ENCODE measurements at places on chromosomes 16 and 17.

DNA sequence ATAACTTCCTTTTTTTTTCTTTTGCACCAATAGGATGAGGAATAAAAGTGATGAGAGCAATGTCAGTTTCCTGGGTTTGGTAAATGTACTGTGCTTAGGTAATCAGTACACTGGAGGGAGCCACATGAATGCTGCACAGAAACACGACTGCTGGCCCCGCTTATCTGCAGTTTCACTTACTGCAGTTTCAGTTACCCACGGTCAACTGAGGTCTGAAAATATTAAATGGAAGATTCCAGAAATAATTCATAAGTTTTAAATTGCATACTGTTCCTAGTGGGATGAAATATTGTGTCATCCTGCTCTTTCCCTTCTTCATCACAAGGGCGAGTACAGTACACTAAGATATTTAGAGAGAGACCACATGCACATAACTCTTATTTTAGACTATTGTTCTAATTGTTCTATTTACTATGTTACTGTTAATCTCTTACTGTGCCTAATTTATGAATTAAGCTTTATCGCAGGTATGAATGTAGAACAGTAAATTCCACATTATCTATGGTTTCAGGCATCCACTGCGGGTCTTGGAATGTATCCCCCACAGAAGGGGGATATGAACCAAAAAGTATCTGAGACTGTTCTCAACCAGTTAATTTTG is 6.4 kb upstream of the LGALS3BP start:
- peaks cover 12% of the 10 kb centered on the region for H3K4me1 ChIP-seq
- H3K27ac ChIP-seq = no peak overlapping the region
- no peak for DNase-seq
- H3K27me3 ChIP-seq = no peaks in the 10 kb centered on the region
- no peak overlapping the region for H3K4me3 ChIP-seq
- H3K36me3 ChIP-seq = peaks cover 5% of the 10 kb centered on the region

DNA sequence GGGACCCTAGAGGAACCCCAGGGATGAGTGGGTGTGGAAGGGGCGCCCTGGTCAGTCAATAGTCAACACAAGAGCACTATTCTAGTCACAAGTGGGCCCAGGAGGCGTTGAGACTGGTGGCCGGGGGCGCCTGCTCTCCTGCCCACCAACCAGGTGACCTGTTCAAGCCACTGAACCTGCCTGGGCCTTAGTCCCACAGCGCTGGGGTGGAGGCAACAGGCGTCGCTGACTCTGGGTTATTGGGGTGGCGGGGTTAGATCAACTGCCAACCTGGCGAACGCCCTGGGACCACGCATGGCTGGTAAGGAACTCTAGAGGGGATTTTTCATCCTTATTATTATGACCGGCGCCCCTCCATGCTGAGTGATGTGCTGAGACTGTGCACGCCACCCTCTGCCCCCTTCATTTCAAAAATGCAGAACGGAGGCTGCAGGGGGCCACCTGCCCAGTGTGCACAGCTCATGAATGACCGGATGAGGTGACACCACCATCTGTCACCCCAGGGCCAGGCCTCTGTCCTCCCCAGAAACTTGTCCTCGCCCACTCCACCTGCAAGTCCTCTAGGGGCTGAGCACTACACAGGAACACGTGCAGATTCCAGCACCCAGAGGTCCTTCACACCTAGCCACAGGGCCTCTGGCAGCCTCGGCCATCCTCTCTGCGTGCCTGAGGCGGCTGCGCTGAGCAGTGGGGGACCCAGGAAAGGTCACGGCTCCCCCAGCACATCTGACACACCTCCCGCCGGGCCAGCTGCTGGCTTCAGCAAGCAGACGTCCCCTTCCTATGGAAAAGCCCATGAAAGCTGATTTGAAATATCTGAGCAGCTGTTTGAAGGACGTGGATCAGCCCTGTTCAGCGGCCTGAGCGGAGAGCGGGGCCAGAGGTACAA is 51.6 kb upstream of the DNAH17 start:
- no peaks in the 10 kb centered on the region for H3K27me3 ChIP-seq
- H3K27ac ChIP-seq = peak overlapping the region; percentile 81
- DNase-seq = no peak
- peak overlapping the region; percentile 9 for H3K4me3 ChIP-seq
- H3K4me1 ChIP-seq = peaks cover 26% of the 10 kb centered on the region

DNA sequence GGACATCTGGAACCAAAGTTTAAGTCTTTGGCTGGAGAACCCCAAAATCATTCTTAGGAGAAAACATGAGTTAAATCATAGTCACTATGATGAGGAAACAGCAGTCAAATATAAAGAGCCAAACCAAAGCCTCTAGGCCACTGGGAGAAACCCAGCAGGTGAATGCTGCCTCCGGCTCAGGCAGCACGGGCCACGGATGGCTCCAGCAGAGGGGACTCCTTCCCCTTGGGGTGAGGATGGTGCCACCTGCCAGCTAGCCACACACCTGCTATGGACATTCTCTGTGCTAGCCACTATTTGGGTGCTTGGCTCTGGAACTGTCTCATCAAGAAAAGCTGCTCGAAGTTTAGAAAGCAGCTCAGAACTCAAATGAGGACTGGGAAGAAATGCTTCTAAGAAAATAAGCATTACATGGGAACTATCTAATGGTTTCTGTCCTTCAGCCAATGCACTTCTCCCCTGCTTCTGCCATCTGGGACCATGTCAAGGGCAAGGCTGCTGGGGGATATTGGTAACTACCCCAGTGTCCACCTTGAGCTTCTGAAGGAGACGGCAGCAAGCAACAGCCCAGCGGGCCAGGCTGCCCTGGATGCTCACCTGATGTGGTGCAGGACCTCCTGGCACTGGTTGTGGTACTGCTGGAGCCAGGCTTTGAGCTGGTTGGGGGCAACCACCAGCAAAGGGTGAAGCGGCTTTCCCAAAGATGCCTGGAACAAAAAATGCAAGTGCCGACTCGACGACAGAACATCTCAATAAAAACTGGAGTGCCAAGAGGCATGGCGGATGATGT is 22.5 kb downstream of the ELAC2 start:
- peak overlapping the region; percentile 69 for H3K27ac ChIP-seq
- H3K27me3 ChIP-seq = no peaks in the 10 kb centered on the region
- H3K4me1 ChIP-seq = no peaks in the 10 kb centered on the region
- DNase-seq = no peak
- H3K36me3 ChIP-seq = peaks cover 54% of the 10 kb centered on the region
- H3K4me3 ChIP-seq = no peak overlapping the region

DNA sequence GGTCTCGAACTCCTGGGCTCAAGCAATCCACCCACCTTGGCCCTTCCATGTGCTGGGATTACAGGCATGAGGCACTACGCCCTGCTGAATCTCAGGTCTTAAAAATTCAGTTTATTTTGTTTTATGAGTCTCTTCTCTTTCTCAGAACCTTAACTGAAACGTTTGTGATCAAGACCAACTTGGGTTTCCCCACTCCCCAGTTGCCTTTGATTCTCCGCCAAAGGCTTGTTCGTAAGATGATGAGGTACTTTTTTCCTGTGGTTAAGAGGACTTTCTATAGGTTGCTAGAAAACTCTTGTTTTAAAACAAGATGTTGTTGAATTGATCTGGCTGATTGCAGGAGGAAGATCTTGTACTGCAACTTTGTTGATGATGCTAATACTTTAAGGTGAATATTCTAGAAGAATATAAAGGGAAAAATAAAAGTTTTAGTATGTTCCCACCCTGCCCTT is 11.7 kb downstream of the ABCC1 start:
- no peaks in the 10 kb centered on the region for H3K27me3 ChIP-seq
- H3K27ac ChIP-seq = peak overlapping the region; percentile 98
- peaks cover 59% of the 10 kb centered on the region for H3K4me1 ChIP-seq
- peak; percentile 73 for DNase-seq
- peak overlapping the region; percentile 77 for H3K4me3 ChIP-seq

DNA sequence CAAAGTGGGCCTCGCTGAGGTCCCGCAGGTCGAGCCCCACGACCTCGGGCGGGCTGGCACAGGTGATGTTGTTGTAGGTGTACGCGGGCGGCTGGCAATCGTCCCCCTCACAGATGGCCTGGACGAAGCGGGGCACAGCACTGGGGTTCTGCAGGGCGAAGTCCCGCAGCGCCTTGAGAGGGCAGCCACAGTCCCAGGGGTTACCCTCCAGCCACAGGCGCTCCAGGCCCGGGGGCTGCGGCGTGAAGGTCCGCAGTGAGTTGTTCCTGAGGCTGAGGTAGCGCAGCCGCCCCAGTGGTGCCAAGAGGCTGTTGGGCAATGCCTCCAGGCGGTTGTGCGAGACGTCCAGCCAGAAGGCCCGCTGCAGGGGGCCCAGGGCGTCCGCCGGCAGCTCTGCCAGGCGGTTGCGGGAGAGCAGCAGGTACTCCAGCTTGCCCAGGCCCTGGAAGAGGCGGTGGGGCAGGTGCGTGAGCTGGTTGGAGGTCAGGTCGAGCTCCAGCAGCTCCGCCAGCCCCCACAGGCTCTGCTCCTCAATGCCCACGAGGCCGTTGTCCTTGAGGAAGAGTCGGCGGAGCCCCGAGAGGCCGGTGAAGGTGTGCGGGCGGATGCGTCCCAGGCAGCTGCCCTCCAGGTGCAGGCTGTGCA is 2.8 kb downstream of the IGFALS start:
- no peak overlapping the region for H3K4me3 ChIP-seq
- DNase-seq = peak; percentile 8
- H3K4me1 ChIP-seq = peaks cover 5% of the 10 kb centered on the region
- peaks cover 6% of the 10 kb centered on the region for H3K36me3 ChIP-seq
- H3K27ac ChIP-seq = no peak overlapping the region

GRCh38 chr17:78774453-78774852 is 7.6 kb downstream of the CYTH1 start:
- DNase-seq = no peak
- peak overlapping the region; percentile 94 for H3K27ac ChIP-seq
- H3K4me3 ChIP-seq = peak overlapping the region; percentile 89
- H3K27me3 ChIP-seq = no peaks in the 10 kb centered on the region

DNA sequence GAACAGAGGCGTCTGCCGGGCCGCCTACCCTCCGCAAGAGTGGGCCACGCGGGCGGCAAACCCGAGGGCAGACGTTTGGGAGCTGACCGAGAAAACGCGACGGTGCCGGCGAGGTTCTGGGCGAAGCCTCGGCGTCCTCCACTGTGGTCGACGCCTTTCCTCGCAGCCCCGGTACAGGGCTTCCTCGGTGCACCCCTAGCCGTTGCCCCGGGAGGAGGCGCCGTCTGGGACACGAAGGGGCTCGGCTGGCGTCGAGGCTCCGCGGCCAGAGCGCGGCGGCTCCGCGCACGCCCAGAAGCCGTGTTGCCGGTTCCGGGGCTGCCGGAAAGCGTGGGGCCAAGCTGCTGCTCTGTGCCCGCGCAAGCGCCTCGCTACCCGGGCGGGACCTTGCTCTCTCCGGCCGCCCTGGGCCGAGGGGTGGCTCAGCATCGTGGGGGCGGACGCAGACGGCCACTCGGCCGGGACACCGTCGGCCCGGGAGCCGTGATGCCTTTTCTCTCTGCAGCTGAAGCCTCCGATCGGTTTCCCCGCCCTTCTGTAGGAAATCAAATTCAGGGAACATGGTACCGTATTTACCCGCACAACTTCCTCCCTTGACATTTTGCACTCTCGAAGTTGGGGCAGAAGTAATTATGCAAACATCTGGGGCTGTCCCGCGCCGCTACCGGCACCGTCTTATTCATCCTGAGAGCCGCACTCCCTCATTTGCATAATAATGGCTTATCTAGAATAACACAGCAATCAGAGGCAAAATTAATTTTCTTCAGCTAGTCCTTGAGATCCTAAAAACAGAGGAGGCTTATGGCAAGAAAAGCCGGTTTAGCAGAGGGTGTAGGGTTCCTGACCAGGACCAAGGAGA is 7.3 kb upstream of the CBX8 start:
- peaks cover 81% of the 10 kb centered on the region for H3K27me3 ChIP-seq
- peak overlapping the region; percentile 80 for H3K27ac ChIP-seq
- H3K36me3 ChIP-seq = peaks cover 31% of the 10 kb centered on the region
- no peak for DNase-seq
- H3K4me1 ChIP-seq = peaks cover 32% of the 10 kb centered on the region

GRCh38 chr16:7140899-7141298 is 191.7 kb upstream of the RBFOX1 start:
- H3K27ac ChIP-seq = no peak overlapping the region
- no peaks in the 10 kb centered on the region for H3K27me3 ChIP-seq
- no peak for DNase-seq
- H3K4me3 ChIP-seq = no peak overlapping the region

DNA sequence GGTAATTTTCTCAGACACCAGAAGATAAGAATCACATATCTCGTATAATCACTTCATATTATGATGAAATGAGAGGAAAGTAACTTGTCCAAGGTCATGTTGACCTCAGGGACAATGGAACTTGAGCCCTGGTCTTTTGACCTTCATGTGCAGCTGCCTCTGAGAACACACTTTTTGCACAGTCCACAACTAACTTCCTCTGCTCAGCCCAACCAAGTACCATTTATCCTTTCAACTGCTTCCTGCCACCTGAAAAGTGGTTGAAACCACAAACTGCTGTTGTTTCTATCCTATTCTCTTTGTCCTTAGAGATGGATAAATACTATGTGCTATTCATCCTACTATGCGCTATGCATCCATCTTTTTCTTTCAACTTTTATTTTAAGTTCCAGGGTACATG is 2.3 kb upstream of the CCL1 start:
- no peak overlapping the region for H3K27ac ChIP-seq
- H3K36me3 ChIP-seq = no peaks in the 10 kb centered on the region
- H3K4me3 ChIP-seq = no peak overlapping the region
- peaks cover 28% of the 10 kb centered on the region for H3K27me3 ChIP-seq

DNA sequence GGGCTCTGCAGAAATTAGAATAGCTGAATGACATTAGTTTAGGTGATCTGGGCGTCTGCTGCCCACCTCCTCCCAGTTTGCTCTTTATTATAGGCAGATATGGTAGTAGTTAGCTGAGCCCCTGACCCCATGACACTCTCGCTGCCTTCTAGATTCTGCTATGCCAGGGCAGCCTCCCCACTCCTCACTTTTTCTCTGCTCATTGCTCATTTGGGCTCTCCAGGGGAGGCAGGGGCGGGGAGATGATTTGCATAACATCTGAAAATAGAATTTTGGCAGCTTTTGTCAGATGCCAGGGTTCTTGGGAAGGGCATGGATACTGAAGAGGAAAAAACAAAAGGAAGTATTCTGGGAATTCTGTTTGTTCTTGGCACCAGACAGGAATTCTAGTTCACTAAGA is 78.0 kb upstream of the GAS7 start:
- H3K36me3 ChIP-seq = no peaks in the 10 kb centered on the region
- no peak overlapping the region for H3K4me3 ChIP-seq
- H3K27me3 ChIP-seq = peaks cover 46% of the 10 kb centered on the region
- H3K4me1 ChIP-seq = peaks cover 11% of the 10 kb centered on the region

DNA sequence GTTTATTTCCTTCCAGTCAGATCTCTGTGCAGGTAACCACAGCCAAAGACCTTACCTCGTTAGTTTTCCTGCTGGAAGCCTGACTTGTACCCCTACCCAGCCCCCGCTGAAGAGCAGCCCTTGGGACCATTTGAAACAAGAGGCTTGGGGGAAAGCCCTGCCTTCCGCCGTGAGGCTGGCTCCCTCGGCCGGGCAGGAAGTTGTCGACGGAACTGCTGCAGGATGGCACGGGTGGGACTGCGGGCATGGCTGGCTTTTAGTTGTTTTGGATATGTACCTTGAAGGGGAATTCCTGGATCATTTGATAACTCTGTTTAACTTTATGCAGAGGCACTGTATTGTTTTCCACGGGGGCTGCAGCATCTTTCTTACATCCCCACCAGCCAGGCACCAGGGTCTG is 49.0 kb upstream of the ENDOV start:
- DNase-seq = no peak
- no peak overlapping the region for H3K27ac ChIP-seq
- H3K4me3 ChIP-seq = no peak overlapping the region
- no peaks in the 10 kb centered on the region for H3K27me3 ChIP-seq
